ENCODE measurements at places on chromosomes 12 and 14. TPM values are rescaled to one million over a fixed set of nuclear protein-coding genes. Genes with fewer than 3 reads are reported as not detected.

DNA sequence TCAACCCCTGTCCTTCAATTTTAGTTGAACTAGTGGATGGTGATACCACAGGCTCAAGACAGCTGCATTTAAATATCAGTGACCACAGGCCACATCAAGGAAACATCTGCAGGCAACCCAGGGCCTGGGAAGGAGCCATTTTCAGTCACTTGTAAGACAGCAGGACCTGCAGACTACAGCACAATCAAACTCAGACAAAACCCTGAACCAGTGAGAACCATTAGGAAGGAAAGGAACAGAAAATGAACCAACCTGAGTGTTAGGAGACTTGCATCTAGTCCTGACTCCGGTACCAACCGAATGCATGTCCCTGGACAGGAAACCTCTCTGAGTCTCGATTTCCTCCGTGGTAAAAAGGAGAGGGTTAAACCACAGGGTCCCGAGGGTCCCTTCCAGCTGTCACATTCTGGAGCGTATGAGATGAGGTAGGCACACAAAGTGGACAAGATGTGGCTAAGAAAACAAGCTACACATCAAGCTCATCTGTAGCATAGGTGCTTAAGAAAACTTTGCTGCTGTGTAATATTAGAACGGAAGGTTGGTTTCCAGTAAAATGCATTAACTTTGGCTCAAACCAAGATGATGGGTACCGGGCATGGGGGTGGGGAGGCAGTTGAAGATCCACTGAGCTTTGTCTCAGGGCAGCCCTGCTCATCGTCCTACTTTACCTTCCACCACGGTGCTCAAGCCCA is 1.6 kb upstream of the CDKN1B start:
- peak; percentile 45 for DNase-seq

DNA sequence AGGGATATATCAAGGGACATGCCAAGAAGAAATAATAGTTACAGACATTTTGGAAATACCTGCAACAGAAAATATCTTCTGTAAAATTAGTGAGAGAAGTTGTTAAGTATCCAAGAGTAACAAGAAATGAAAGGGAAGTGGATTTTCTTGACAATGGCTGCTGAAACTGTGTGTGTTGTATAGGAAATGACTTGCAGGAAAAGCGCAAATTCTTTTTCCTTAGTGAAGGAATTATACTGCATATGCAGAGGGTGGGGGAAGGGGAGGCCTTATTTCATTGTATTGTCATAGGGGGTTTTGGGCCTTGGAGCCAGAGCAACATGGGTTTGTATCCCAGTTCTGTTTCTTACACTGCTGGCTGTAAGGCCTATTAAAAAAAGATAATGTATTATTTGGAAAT is 84.4 kb upstream of the DDHD1 start:
- DNase-seq: no peak

Gene MGAT4C
- polyA plus RNA-seq: not detected

Gene ZNF891
- 0.15 TPM for polyA plus RNA-seq

GRCh38 chr14:84792722-84793410 is 737.1 kb upstream of the FLRT2 start:
- DNase-seq: no peak

- peak; percentile 92 for DNase-seq
Measured at GRCh38 chr12:31369712-31370521, 44.0 kb upstream of the SINHCAF start.

DNA sequence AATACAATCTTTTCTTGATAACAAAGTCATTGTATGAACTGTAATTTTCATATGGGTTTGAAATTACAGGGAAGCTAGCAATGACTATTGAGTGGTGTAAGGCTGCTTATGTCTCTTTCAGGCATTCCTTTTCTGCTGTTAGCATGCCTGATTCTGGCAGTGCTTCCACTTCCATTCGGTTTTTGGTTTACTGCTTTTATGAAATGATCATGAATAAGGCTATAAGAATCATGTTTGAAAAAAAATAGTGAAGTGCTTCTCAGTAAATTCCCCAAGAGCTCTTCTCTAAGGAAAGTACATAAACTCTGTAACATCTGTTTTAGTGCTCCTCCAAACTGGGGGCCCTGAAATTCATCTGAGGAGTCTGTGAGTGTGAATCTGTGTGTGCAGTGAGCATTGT is 434.0 kb upstream of the RGS6 start:
- no peak for DNase-seq

All from stomach (tissue), 19 donors.